CD4-positive, CD25-positive, alpha-beta regulatory T cell (primary cell): ENCODE measurements at places on chromosomes 1 and 21. TPM values are rescaled to one million over a fixed set of nuclear protein-coding genes. Genes with fewer than 3 reads are reported as not detected.

The MAEL gene
- not detected for total RNA-seq

The SYCP1 gene
- total RNA-seq, result not detected

The CFAP57 gene
- total RNA-seq, result not detected

The EBNA1BP2 gene
- total RNA-seq, result 17.4 TPM

The CLCA4 gene
- total RNA-seq, result not detected

GRCh38 chr1:154115180-154115579 is 39.7 kb downstream of the NUP210L start:
- DNase-seq, result no peak

DNA sequence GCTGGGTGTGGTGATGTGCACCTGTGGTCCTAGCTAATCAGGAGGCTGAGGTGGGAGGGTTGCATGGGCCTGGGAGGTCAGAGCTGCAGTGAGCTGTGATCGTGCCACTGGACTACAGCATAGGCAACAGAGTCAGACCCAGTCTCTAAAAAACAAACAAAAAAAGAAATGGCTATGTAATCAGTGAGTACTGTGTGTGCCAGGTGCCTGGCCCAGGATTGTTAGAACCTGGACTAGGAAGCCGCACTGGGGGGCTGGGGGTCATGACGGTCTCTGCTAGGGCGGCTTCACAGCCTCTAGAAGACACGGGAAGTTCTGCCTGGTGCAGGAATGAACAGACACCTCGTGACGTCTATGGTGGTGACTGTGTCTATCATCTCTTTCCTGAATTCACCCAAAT is 8.5 kb downstream of the TMEM9 start:
- DNase-seq, result no peak

DNA sequence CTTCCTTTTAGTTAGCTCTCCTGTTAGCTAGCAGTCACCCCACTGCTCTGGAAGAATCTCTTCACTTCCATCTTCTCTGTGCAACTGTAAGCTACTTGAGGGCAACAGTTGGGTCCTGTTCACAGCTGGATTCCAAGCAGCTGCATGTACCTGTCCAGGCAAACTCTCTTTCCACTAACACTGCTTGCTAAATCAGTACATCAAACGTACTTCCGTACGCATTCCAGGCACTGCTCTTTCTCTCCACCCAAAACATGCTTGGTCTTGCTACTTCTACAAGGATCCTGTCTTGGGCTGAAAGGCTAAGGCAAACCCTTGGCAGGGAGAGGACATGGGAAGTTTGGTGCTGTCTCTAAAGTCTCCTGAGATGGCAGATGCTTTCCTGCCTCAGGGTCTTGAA is 139.2 kb upstream of the CACNA1E start:
- no peak for DNase-seq

DNA sequence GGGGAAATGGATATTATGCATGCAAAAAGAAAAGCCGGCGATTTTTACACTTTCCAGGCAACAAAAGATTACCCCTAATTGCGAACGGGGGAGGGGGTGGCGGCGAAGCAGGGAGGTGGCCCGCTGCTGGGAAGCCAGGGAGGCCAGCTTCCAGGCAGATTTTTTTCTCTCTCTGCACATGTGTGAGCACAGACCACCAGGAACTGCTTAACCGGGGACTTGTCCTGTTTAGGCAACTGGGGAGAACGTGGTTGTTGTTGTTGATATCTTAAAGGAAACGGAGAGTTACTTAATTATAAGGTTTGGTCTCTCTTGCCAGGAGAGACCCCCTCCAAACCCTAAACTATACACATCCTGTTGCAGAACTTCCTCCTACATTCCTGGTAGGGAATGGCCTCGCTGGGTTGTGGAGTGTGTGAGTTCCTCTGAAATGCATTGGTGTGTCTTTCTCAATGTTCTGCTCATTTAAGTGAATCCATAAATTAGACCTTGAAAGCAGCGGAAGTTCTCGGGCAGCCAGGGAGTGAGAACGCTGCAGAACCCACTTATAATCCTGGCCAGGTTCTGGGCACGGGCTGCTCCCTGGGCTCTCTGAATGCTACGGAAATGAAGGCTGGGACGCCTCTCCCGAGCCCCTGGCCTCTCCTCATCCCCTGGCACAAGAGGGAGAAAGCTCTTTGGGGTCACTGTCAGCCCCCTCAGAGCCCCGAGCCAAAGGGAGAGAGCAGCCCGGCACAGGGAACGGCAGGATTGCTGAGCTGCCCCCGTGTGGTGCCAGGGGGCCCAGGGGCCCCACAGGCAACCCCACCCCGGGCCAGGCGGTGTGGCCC is 250.0 kb downstream of the FOXD2 start:
- DNase-seq, result no peak

- DNase-seq, result no peak
Measured at GRCh38 chr1:14825396-14825795, 226.9 kb downstream of the KAZN start.

DNA sequence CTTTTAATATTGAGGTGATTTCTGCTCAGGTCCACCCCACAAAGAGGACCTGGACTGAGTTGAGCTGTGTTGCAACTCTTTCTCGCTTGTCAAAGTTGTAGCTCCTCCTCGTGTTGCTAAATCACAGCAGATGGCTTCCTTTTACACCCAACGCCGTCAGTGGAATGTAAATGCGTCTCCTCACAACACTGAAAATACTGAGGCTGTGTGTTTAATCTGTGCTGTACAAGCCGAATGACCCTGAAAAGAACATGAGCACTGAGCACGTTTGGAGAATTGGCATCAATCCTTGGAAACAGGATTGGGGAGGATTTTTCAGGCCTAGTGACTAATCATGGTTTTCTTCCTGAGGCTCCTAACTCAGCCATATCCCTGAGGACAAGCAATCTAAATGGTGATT is 196.0 kb downstream of the CRB1 start:
- no peak for DNase-seq

DNA sequence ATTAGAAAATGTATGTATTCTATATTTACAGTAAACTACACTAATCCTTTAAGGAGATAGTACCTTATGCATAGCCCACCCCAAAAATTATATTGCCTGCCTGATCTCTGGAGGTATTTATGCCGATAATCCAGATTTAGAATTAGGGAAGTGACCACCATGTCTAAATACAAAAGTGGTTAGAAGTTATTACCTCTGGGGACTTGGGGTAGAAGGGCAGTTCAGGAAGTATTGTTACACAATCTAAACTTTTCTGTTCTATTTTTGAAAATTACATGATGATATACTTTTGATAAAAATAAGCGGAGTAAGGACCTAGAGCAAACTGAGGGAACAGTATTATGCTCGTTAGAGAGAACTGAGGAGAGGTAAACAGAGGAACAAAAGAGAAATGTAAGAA is 90.5 kb upstream of the ZP4 start:
- no peak for DNase-seq

DNA sequence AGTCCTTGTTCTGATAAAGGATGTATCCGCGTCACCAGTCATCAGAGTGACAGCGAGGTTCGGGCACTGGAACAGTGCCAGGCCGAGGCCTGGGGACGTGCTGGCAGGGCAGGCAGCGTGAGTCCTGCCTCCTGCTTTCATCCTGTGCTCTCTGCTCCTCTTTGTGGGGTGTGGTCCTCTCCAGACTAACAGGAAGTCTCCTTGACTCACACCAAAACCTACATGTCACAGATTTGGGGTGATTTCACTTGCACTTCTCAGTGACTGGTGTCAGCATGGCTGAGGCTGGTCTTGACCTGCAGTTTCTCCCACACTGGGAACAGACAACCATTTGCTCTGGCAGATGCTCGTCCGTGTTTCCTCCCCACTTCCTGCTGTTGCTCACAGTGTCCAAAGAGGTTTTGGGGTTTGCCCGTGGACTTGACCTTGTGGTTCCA is 8.8 kb upstream of the NLRP3 start:
- DNase-seq, result peak; percentile 12

DNA sequence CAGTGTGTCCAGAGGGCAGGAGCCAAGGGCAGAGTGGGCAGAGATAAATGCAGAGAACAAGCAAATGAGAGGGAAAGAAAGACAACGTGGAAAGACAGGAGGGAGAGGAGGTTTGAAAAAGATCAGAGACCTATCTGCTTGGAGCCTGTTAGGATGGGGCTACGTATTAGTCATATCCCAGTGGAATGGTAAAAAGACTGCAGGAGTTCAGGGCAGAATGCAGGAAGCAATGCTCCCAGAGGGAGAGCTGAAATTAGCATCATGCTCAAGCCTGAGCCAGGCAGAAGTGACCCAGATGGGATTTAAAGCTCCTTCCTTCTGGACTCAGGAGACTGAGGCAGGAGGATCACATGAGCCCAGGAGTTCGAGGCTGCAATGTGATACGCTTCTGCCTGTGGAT is 261.3 kb upstream of the CHRM3 start:
- no peak for DNase-seq

DNA sequence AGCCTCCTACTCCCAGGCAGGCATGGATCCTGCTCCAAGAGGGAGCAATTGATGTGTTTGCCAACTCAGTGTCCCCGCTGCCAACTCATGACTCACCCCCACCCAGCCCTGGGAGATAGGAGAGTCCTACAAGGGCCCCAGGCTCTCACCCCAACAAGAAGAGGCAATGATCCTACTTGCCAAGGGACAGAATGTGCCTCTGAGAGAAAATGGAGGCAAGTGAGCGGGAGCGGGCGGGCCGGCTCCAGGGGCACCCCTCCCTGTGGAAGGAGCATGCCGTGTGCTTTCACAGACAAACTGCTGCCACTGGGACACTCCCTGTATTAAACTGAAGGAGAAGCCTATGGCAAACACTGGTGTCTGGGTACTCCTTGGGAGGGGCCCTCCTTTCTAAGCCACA is 16.7 kb downstream of the PKP1 start:
- no peak for DNase-seq
